ENCODE measurements at places on chromosomes 4 and X.
A peak's percentile ranks its signal among the peaks of the same experiment; 100 is the strongest.

DNA sequence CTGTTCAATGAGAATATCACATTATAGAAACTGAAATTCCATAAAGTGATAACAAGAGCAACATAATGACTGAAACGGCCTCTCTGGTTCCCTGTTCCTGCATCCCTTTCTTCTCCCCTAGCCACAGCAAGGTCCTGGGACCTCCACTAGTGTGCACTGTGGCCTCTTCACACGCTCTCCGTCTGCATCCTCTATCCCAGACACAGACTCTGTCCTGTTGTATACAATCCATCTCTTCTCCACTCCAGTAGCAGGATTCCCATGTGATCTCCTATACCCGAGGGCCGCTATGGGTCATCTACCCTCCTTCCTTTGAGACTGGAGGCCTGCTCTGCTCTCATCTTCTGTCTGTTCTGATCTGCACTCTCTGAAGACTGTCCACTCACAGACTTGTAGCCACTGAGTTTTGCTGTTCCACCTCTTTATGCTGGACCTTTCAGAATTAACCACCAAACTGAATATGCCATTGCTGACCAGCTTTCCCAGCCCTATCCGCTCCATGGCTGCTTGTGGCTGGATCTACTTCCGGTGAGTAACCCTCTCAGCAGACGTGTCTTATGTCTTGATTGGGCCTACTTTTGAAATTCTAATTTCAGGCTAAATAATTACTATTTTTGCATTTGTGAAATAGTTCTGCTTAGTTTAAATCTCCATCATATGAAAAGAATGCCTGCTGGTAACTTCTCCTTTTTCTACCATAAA, 105.1 kb upstream of the NAP1L5 start:
- DNase-seq = no peak

DNA sequence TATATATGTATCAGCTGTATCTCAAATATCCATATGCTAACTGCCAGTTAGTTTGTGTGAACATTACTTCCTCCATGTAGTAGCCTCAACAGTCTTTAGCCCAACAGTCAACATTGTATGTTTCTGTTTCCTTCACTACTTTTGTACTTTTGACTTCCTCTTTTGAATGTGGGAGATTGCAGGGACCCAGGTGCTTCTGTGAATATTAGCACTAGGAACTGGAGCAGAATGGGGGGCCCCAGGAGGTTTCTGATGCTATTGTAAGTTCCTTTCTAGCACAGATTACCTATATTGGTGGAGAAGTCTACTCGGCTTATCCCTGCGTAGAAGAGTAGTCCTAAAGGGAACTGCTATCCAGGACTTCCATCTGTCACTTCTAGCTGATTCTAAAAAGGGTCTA, 2.3 kb downstream of the PLAC8 start:
- no peak for DNase-seq

GRCh38 chr4:75513526-75514130, 575 bp downstream of the RCHY1 start:
- no peak for DNase-seq

- no peak for DNase-seq
Measured at GRCh38 chr4:185916231-185916630, 104.2 kb upstream of the SORBS2 start.

DNA sequence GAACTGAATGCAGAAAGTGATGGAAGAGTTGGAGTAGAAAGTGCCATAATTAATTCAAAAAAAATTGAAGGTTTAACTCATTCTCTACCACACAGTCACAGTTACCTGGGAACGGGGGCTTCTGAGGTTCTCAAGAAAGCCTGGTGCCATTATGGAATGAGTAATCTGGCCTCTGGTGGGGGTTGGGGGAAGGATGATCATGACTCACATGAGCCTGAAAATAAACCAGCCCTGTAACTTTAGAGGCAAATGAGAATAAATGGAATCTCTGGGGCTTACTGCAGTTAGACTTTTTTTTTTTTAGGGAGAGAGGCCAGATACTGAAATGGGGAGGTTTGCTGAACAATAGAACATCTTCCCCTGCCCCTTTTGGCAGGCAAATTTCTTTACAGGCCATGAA, 55.3 kb downstream of the SOD3 start:
- DNase-seq = no peak

GRCh38 chr4:87543835-87544461, 14.8 kb upstream of the SPARCL1 start:
- DNase-seq = peak; percentile 25

DNA sequence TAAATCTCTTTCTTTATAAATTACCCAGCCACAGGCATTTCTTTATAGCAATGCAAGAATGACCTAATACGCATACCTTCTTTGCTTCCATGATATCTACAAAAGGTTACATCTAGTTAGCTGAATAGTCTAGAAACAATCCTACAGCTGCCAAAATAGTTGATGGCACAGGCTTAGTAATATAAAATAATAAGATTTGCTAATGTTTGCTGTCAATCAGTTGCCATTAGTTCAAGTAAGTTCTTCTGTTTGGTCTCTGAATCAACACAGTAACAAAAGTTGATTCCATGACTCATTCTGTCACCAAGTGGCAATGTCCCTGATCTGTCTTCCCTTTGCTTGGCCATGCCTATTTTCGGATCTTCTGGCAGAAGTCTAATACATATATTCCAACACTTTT, 470.2 kb downstream of the SPRY1 start:
- DNase-seq = no peak

- no peak for DNase-seq
Measured at GRCh38 chr4:138609943-138610350, 367.8 kb upstream of the SLC7A11 start.

DNA sequence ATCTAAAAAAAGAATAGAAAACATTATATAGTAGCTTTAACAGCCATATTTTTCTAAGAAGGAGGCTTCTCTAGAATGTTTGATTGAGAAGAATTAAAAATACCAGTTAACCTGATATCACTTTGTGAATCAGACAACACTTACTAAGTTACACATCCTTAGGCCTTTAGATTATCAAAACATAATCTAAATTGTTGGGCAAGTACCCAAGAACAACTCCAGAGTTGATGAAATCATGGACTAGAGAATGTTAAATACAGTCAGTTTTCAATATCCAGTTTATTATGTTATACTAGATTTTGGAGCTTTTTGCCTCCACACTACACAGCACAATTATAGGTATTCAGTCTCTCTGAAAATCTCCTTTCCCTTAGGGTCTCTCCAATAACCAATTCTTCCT, 39.6 kb downstream of the ARL13A start:
- DNase-seq = no peak

- DNase-seq = no peak
Measured at GRCh38 chrX:78838709-78839108, 91.2 kb downstream of the LPAR4 start.

GRCh38 chr4:170374770-170375169, 285.0 kb upstream of the AADAT start:
- DNase-seq = peak; percentile 47

GRCh38 chr4:105357258-105357980, 116.4 kb downstream of the PPA2 start:
- DNase-seq = no peak

GRCh38 chr4:140870427-140870826, 114.2 kb upstream of the TBC1D9 start:
- no peak for DNase-seq

GRCh38 chr4:56575820-56576429, 70.3 kb downstream of the ARL9 start:
- DNase-seq = peak; percentile 16

DNA sequence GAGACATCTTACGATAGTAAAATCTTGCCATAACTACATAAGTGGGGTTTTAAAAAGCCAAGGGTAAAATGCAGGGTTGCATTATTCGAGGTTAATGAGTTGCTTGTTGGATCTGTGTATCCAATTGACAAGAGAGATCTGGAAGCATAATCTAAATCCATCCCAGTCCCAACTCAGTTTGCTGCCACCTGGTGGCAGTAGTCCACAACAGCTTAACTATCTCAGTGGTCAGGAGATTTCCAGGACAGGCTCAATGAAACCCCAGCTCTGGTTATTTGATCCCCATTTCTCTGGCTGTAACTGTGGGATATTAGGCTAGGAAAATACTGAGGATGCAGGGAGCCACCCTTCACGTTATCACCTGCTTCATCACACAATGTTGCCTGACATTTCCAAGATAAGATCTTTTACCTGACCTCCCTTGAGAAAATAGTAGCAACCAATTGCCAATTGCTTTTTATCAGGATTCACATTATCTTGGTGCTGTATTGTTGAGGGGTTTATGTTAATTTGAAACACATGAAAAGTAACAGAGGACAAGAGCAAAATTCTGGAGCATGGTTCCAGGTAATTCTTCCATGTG, 88.2 kb upstream of the TNIP3 start:
- peak; percentile 44 for DNase-seq

GRCh38 chrX:86322913-86323312, 174.7 kb downstream of the DACH2 start:
- DNase-seq = peak; percentile 59

- no peak for DNase-seq
Measured at GRCh38 chr4:168507178-168507815, 10.4 kb downstream of the PALLD start.

- no peak for DNase-seq
Measured at GRCh38 chr4:143360838-143361625, 24.4 kb downstream of the GAB1 start.

- no peak for DNase-seq
Measured at GRCh38 chr4:113256946-113257345, 207.5 kb downstream of the ANK2 start.

DNA sequence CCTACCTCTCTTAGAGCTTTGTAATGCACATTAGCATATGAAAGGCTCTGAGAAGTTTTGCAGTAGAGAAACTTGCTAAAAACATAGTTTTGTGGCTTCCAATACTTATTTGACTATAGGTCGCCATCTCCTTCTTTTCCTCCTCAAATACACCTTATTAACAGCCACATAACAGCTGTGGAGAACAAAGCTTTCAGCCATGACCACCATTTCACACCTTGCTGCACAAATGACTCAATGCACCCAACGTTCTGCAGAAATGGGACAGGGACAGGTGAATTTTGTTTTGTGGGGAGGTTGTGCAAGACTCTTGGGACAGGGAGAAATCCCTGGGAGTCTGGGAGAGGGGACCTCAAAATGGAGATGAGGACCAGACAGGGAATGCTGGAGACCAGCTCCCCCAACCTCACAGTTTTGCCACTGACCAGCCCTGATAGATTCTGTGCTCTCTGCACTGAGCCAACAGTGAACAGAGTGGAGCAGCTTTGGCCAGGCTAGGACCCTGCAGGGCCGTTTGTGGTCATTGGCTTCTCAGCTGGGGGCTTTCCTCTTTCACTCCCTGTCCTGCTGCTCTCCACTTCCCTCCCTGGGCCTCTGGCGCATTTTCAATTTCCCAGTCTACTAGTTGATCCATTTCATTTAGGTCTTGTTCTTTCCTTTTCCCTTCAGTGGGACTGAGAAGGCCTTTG, 16.6 kb downstream of the FRMPD3 start:
- no peak for DNase-seq

- DNase-seq = peak; percentile 71
Measured at GRCh38 chr4:38664706-38665401, 855 bp downstream of the KLF3 start.

GRCh38 chr4:100539706-100540105, 21.9 kb upstream of the EMCN start:
- DNase-seq = no peak

DNA sequence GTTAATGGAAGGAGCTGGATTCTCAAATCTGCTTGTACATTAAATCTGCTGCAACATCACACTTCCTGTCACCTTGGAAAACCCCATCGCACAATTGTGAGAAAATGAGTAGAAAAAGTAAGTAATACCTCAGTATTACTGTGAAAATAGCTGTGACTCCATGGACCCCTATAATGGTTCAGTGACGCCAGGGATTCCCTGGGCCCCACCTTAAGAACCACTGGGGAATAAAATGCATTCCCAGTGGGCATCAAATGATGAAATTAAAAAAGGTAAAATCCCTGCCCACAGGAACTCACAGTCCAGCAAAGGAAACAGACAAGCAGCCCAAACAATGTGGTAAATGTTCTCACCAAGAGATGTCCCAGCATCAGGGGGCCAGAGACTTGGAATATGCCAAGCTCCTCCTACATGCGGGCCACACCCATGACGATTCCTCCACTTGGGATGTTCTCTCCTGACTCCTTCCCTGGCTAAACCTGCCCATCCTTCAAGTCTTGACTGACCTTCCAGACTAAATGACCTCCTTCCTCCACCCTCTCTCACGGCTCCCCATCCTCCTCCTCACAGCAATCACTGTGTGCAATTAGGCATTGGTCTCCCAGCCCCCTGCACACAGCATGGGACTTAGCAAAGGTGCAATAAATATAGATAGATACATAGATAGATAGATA, 2.6 kb downstream of the EVC2 start:
- no peak for DNase-seq

GRCh38 chr4:95362066-95362465, 186.7 kb downstream of the UNC5C start:
- no peak for DNase-seq

GRCh38 chr4:22850630-22851029, 157.9 kb downstream of the GBA3 start:
- no peak for DNase-seq

GRCh38 chr4:163048447-163048846, 118.2 kb downstream of the NAF1 start:
- DNase-seq = peak; percentile 48

DNA sequence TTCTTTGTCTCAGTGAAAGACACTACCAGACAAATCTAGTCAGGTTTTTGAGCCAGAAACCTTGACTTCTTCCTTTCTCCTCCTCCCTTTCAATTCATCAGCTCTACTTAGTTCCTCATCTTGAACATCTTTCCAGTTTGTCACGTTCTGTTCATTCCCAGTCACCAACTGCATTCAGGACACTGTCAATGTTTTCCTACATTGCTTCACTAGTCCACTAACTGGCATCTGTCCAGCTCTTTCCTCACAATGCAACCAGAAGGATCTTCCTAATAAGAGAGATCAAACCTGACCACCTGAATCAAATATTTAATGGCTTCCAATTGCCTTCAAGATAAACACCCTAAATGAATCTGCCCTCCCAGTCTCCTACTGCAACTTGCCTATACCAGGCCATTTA, 52.5 kb downstream of the SYNPO2 start:
- no peak for DNase-seq

DNA sequence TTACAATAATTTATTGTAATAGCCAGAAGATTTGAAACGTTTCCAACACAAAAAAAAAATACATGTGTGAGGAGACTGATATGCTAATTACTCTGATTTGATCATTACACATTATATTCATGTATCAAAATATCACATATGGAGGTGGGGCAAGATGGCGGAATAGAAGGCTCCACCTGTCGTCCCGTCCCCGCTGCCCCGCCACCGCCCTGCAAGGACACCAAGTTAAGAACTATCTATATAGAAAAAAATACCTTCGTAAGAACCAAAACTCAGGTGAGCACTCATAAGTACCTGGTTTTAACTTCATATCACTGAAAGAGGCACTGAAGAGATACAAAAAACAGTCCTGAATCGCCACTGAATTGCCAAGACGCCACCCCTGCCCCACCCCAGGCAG, 60.9 kb upstream of the SCRG1 start:
- DNase-seq = no peak

- DNase-seq = no peak
Measured at GRCh38 chr4:42344309-42344708, 53.0 kb upstream of the SHISA3 start.
